ENCODE measurements at places on chromosomes 11 and 22. TPM values are rescaled to one million over a fixed set of nuclear protein-coding genes. Genes with fewer than 3 reads are reported as not detected.

GGT5 gene
- 18.3 TPM for polyA plus RNA-seq

SLC22A25 gene
- polyA plus RNA-seq = not detected

TENM4 gene
- 24.5 TPM for polyA plus RNA-seq

OR51B2 gene
- polyA plus RNA-seq = not detected

GLB1L2 gene
- polyA plus RNA-seq = 24.7 TPM

TTC36 gene
- 1.3 TPM for polyA plus RNA-seq

CCDC73 gene
- 0.43 TPM for polyA plus RNA-seq

CSF2RB gene
- polyA plus RNA-seq = 1.9 TPM

OR5D14 gene
- polyA plus RNA-seq = not detected

ANKRD49 gene
- 25.5 TPM for polyA plus RNA-seq

TMEM45B gene
- 21.5 TPM for polyA plus RNA-seq

SELENOM gene
- 3.5 TPM for polyA plus RNA-seq

OR51B5 gene
- polyA plus RNA-seq = 0.20 TPM

TCP11L1 gene
- 15.6 TPM for polyA plus RNA-seq

SHISA8 gene
- polyA plus RNA-seq = 0.38 TPM

SULT4A1 gene
- polyA plus RNA-seq = 4.0 TPM

OR5M3 gene
- polyA plus RNA-seq = not detected

CHST1 gene
- polyA plus RNA-seq = 11.1 TPM

OR4C45 gene
- not detected for polyA plus RNA-seq

- no peak for DNase-seq
Observed at GRCh38 chr22:48424201-48424627, 1403.5 kb downstream of the BRD1 start.

DNA sequence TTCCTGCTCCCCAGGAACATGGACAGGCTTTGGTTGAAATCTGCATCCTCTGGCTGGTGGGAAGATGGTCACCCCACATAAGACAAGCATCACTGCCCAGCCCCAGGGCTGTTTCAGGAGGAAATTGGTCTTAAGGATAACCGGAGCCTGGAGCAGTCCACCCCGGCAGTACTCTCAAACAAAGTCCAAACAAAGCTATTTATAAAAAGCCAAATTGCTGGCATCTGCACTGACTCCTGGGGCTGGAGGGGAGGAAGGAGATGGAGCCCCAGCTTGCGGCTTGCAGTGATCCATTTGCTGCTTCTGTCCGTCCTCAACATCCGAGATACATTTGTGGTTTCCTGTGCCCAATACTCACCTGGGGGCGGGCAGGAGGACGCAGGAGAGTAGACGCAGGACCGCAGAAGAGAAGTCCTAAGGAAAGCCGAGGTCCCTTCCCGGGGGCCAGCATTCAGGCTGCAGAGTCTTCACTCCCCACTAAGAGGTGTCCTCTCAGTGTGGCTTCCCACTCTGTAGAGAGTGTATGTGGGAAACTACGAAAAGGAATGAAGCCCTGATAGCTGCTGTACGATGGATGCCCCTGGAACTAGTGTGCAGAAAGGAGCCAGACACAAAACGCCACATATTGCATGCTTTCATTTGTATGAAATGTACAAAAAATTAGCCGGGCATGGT lies 107.3 kb upstream of the FGF3 start:
- DNase-seq = no peak

DNA sequence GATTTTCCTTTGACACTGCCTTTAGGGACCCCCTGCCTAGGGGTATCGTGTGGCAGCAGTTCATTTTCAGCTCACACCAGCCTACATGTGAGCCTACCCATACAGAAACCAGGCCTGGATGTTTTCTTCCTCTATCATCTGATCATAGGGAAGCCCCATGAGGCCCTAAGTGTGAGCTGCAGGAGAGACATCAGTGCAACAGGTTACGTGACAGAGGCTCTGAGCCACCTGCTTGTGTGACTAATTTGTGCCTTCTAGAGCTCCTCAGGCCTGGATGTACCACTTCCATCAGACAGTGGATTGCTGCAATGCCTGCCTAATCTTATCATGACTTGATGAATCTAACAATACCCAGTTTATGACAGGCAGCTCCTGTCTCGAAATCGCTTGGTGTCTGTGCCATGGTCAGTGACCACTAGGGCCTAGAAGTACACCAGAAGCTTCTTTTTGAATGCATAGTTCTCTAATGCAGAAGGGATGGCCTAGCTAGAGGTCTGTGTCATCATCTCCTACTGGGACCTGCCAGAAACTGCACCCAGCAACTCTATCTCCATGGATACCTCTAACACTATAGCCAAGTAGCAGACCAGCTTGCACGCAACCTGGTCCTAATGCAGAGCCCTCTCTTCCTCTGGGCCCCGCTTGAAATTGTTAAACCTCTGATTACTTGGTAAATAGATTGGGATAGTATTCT lies 109.7 kb upstream of the CLPB start:
- no peak for DNase-seq

DNA sequence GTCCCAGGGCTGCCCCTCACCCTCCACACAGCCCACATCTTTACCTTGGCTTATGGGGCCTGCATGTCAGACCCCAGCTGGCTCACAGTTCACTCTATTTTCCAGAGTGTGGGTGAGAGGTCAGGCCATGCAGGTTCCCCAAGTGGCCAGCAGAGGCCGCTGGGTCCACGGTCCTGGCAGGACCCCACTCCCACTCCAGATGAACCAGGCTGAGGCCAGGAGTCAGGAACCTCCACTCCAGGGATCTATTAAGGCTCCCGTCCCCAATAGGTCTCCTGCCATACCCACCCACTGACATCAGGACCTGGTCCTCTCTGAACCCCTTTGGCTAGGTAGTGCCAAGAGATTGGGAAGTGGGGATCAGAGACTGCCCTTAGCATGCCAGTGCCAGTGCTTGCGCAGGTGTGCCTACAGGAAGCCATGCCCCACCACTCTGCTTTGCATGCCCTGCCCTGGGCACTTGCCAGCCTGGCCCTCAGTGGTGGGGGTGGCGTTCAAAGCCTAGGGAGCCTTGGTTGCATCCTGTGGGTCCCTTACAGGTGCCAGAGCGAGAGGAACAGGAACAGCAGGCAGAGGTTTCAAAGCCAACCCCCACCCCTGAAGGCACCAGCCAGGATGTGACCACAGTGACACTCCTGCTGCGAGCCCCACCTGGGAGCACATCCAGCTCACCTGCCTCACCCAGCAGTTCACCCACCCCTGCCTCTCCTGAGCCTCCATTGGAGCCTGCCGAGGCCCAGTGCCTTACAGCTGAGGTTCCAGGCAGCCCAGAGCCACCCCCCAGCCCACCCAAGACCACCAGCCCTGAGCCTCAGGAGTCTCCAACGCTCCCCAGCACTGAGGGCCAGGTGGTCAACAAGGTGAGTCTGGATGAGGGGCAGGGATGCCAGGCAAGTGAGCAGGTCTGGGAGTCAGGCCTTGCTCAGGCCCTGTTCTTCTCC lies 8.3 kb downstream of the SMTN start:
- DNase-seq = no peak

DNA sequence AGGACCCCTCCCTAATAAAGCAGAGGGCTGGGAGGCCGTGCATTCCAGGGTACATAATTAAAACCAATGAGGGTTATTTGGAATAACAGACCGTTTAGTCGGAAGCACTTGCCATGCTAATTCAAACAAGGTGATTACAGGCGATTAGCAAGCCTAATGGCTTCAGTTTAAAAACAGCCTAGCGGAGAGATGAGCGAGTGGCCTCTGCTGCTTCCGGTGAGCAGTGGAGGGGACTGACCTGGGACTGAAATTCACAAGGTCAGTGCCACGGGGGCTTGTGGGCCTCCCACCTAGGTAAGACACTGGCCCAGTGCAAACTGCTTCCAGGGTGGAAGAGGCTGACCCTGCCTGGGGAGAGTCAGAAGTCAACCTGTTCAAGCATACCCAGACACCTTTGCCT lies 56.8 kb upstream of the ALX4 start:
- no peak for DNase-seq

GRCh38 chr22:35313311-35314121 lies 13.8 kb downstream of the TOM1 start:
- no peak for DNase-seq

GRCh38 chr22:17823964-17824363 lies 49.7 kb upstream of the BID start:
- no peak for DNase-seq

DNA sequence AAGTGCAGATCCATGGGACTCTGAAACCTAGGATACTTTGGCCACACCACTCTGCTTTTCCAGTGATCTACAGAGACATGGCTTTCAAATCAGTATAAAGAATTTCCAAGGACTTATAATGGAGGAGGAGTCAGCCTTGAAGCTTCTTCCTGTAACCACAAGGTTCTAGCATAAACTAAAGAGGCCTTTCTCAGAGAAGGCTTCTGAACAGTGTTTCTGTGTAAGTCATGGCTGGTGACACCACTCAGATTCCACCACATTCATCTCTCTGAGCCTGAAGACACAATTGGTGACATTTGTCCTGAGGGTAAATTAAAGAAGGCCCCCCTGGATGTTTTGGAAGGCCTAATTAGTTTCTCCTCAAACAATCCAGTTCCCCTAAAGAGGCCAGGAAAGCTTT lies 29.0 kb upstream of the ADORA2A start:
- DNase-seq = no peak

- DNase-seq = no peak
Observed at GRCh38 chr11:119047205-119047604, 9.8 kb downstream of the HYOU1 start.

DNA sequence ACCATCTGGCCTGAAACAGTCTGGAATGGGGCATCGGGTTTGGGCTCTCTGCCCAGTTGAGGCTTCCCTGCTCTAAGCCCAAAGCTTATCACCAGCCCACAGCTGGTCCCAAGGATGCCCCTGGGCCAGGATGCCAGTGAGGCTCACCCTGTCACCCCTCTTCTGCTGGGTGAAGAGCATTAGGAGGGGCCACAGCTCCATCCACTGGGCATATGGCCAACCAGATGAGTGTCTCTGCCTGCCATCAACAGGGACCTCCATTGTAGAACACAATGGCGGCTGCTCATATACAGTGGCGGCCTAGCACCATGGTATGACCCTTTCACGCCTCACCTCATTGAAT lies 5.6 kb downstream of the CHST1 start:
- no peak for DNase-seq

DNA sequence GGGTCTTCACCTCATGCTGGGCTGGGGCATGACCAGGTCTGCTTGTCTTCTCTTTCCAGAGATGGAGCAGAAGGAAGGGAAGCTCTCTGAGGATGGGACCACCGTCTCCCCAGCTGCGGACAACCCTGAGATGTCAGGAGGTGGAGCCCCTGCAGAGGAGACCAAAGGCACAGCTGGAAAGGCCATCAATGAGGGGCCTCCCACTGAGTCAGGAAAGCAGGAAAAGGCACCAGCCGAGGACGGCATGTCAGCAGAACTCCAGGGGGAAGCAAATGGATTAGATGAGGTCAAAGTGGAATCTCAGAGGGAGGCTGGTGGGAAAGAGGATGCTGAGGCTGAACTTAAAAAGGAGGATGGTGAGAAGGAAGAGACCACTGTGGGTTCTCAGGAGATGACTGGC lies 5.2 kb downstream of the SMTNL1 start:
- DNase-seq = no peak

- DNase-seq = no peak
Observed at GRCh38 chr22:23036684-23037428, 33.5 kb upstream of the GNAZ start.

DNA sequence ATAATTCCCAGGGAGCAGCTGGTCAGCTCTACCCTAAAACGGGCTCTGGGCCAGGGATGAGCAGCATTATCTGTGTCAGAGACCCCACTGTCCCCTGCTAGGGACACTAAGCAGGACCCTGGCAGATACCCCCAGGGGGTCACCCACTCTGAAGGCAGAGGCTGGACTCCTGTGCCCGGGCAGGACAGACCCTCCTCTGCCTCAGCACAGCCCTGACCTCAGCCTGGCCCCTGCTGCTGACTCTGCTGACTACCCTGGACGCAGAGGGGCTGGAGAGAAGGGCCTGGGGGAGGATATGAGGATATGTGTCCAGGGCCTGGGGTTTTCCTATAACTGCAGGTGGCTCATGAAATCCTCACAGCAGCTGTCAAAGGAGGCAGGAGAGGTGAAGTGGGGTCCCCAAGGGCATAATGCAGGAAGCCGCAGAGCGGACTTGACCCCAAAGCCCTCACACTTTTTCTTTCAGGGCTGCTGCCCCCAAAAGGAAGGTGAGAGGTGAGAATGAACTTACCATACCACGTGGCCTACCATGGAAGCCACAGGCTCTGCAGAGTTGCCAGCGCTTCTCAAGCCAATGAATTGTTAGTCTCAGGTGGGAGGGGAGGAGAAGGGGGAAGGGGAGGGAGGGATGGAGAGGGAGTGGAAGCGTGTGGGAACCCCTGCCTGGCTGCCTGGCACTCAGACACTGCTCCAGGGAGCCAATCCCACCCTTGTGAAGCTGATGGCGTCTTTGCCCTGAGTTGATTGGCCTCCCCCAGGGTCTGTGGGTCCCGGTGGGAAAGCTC lies 76.7 kb upstream of the WNT11 start:
- DNase-seq = no peak

GRCh38 chr11:86941077-86941870 lies 13.9 kb downstream of the FZD4 start:
- no peak for DNase-seq

- DNase-seq = no peak
Observed at GRCh38 chr11:66007201-66007634, 4.6 kb upstream of the CST6 start.

- DNase-seq = no peak
Observed at GRCh38 chr11:83990160-83990733, 704.1 kb upstream of the CCDC90B start.

GRCh38 chr22:20963201-20964052 lies 3.6 kb upstream of the AIFM3 start:
- no peak for DNase-seq

DNA sequence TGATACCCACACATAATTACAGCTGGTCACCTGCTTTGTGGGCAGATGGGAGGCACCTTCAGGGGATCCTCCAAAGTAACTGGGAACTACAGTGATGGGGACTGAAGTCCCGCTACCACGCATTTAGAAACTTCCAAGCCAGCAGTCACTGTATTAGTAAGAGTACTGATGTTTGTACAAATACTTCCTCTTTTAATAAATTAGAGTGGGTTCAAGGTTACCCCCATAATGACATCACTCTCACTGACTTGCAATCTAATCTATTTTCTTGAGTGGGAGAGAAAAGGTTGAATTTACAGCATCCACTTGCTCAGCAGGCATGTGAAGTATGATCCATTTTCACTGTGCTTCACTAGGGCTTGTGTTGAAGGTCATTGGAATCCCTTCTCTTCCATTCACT lies 72.1 kb upstream of the TIMP3 start:
- no peak for DNase-seq

DNA sequence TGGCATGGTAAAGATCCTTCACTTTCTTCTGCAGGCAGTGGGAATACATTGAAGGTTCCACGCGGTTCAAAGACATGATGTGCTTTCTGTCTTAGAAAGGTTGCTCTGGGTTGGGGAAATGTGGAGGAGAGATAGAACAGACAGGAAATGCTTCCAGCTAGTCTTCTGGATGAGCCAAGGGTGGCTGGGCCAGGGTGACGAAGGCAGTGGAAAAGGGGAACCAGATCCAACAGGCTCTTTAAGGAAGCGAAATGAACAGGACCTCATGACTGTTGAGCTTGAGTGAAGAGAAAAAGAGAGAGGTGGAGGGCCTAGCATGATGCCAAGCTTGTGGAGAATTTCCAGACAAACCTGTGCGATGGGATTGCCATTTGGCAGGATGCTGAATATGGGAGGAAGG lies 56.4 kb upstream of the LMO1 start:
- DNase-seq = no peak

- no peak for DNase-seq
Observed at GRCh38 chr22:49659281-49659923, 168.3 kb downstream of the BRD1 start.

GRCh38 chr22:38863531-38864131 lies 8.4 kb downstream of the CBX6 start:
- no peak for DNase-seq

GRCh38 chr11:19595840-19596751 lies 116.5 kb upstream of the NAV2 start:
- DNase-seq = no peak

GRCh38 chr11:117986981-117987574 lies 884 bp downstream of the IL10RA start:
- DNase-seq = no peak

All from left kidney (tissue), 8 donors.